Natural killer cell treated with Interleukin-12 subunit alpha and Interleukin-12 subunit beta and Interleukin-15 and Interleukin-18, amount 100 ng/mL, for 72 hours (primary cell): ENCODE measurements at places on chromosomes 2 and 18. TPM values are rescaled to one million over a fixed set of nuclear protein-coding genes. Genes with fewer than 3 reads are reported as not detected.

- H3K4me3 ChIP-seq, result no peak overlapping the region
- H3K27me3 ChIP-seq, result peaks cover 43% of the 10 kb centered on the region
- H3K36me3 ChIP-seq, result no peaks in the 10 kb centered on the region
- H3K27ac ChIP-seq, result no peak overlapping the region
These were observed 312.0 kb downstream of the CELF4 start for GRCh38 chr18:37253394-37254235.

- H3K27ac ChIP-seq, result no peak overlapping the region
- no peaks in the 10 kb centered on the region for H3K27me3 ChIP-seq
- H3K4me1 ChIP-seq, result no peaks in the 10 kb centered on the region
- H3K36me3 ChIP-seq, result no peaks in the 10 kb centered on the region
- no peak overlapping the region for H3K4me3 ChIP-seq
These were observed 236.8 kb downstream of the SATB2 start for GRCh38 chr2:199220920-199221319.

DNA sequence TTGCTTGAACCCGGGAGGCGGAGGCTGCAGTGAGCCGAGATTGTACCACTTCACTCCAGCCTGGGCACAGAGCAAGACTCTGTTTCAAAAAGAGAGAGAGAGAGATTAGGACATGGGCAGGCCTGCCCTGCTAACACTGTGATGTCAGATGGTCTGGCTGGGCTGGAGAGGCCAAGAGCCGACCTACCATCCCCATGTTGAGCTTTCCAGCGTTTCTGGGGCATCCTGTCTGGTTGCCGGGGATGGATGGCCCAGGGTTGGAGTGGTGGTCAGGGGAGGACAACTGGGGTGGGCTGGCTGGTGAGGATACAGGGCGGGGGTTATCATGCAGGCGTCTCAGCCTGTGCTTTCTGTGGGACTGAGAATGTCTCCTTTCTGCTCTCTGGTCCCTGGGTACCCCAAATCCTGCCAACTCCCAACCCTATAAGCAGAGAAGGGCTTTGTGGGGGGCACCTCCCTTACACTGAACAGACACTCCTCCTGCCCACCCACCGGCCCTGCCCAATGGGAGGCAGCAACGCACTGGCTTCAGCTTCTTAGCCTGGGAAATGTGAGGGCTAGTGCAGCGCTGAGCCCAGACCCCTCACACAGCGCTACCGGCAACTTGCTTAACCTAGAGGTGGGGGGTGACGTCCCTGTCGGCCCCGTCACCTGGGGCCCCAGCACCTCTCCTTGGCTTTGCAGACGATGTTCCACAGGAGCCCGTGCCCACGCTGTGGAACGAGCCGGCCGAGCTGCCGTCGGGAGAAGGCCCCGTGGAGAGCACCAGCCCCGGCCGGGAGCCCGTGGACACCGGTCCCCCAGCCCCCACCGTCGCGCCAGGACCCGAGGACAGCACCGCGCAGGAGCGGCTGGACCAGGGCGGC is 5.4 kb downstream of the SNORC start:
- H3K27me3 ChIP-seq, result peaks cover 9% of the 10 kb centered on the region
- peaks cover 5% of the 10 kb centered on the region for H3K4me1 ChIP-seq
- H3K4me3 ChIP-seq, result peak overlapping the region; percentile 17
- DNase-seq, result no peak
- H3K36me3 ChIP-seq, result no peaks in the 10 kb centered on the region

- no peaks in the 10 kb centered on the region for H3K27me3 ChIP-seq
- peaks cover 35% of the 10 kb centered on the region for H3K36me3 ChIP-seq
- H3K27ac ChIP-seq, result no peak overlapping the region
These were observed 96.5 kb downstream of the CCDC93 start for GRCh38 chr2:117917223-117917917.

Gene LBX2
- total RNA-seq, result 1.5 TPM
